ENCODE measurements at places on chromosomes 13 and 19.

DNA sequence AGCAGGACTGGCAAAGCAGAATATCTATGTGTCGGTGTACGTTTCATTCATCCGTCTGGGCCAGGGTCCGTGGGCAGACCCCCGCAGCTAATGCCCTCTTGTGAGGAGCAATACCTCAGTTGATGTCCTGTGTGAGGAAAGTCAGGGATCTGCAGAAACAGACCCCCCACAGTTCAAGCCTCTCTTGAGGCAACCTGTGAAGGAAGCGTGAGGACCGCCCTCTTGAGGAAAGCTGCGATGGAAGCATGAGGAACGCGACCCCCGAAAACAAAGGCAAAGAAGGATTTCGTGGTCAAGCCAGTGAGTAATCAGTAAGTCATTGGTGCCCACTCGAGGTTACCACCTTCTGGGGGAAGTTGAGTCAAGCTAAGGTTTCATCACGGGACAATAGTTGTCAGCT is 20.9 kb upstream of the ZNF83 start:
- no peak for DNase-seq

DNA sequence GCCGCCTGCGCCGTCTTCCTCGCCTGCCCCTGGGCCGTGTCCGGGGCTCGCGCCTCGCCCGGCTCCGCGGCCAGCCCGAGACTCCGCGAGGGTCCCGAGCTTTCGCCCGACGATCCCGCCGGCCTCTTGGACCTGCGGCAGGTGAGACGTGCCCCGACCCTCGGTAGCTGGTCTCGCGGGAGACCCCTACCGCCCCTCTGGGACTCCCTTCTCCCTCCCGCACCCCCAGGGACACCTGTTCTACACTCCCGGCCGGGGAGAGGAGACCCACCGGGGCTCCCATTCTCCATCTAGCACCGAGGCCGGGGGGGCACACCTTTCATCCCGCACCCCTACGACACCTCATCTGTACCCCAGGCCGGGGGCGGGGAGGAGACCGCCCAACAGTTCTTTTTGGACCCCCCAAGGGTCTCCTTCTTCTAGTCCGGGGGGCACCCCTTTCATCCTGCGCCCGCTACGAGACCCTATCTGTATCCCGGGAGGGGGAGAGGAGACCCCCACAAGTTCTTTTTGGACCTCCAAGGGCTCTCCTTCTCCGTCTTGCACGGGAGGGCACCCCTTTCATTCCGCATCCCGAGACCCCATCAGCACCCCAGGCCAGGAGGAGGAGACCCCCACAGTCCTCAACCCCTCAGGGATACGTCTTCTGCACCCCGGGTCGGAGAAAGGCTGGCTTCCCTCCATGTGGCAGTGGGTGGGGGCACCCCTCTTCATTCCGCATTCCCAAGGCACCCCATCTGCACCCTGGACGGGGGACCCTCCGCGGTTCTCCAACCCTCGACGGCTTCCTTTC is 533 bp downstream of the TNFSF9 start:
- DNase-seq = peak; percentile 36

- peak; percentile 51 for DNase-seq
Measured at GRCh38 chr19:5080030-5080654, 111.2 kb downstream of the KDM4B start.

DNA sequence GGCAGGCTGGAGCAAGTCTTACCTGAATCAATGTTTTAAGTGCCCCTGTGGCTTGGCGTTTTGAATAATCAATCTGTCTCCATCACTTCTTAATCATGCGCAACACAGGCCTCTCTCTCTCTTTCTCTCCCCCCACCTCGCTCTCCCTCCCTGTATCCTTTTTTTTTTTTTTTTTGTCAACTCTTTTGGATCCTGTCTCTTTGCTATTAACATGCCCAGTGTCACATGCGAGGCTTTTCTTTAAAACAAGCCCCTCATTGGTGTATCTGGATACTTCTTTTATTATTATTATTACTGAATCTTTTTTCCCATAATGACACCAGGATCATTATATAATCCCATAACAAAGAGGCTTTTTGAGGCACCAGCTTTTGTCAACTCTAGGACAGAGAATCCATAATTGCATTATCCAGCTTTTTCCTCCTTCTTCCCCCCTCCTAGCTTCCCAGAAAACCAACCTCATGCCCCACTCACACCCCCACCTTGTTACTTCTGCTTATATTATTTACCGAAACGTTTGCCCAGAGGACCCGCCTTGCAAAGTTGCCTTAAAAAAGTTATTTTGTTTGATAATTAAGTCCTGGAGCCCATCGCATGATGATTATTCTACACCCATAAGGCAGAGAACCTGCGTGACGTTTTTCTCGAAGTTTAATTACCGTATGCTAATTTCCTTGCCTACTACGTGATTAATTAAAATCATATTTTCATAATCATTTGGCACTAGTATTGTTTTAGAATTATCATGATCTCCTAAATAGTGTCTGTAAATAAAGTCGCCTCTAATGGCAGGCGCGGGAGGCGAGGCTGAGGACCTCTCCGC is 148.1 kb upstream of the ZNF536 start:
- peak; percentile 59 for DNase-seq

DNA sequence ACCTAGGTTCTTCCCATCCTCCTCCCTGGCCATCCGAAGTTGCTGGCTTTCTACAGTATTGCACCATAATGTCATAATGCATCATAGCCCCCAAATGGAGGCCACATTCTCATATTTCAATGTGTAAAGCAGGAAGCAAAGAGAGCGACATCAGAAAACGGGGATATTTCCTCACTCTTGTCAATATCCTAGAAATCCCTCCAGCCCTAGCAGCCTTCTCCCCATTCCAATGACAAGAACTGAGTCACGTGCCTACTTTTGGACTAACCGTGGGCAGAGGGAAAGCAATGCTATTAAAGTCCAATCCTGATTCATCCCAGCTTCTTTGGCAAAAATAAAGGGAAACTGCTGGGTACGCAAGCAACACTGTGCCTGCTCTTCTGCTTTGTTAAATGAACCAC is 4.3 kb upstream of the RAP2A start:
- no peak for DNase-seq
